Stimulated activated CD4-positive, alpha-beta T cell treated with anti-CD3 and anti-CD28 coated beads, Interleukin-1b, Interleukin-23, amount 100 ng/mL, for 1 hour (primary cell): ENCODE measurements at places on chromosomes 3 and 15.

DNA sequence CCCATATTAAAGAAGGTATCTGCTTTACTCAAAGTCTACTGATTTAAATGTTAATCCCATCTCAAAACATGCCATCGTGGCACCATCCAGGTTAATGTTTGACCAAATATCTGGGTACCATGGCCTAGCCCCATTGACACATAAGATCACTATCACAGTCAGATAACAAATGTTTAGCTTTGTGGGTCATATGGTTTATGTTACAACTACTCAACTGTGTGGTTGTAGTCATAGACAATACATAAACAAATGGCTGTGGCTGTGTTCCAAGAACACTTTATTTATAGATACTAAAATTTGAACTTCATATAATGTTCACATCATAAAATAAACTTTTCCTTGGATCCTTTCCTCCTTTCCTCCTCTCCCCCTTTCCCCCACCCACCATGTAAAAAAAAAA lies 9.8 kb upstream of the SNRPN start:
- no peak for DNase-seq

- DNase-seq = no peak
Observed at GRCh38 chr3:29597376-29598008, 316.6 kb downstream of the RBMS3 start.

DNA sequence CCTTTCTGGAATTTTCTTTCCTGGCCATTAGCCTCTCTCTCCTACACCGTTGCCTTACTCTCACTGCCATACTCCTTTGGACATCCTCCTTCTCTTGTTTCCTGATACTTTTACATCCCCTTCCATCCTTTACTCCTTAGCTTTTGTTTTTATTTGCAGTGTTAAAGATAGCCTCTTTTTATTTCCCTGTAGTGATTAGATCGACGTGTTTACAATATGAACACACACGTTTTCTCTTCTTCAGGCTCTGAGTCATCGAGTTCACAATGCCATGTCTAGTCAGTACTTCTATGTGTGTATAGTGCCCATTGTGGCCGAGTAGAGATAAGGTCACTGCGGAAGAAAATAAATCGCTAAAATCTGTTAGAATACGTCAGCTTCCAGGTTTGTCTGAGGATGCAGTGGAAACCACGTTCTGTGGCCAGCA lies 208.5 kb downstream of the LPP start:
- DNase-seq = no peak

DNA sequence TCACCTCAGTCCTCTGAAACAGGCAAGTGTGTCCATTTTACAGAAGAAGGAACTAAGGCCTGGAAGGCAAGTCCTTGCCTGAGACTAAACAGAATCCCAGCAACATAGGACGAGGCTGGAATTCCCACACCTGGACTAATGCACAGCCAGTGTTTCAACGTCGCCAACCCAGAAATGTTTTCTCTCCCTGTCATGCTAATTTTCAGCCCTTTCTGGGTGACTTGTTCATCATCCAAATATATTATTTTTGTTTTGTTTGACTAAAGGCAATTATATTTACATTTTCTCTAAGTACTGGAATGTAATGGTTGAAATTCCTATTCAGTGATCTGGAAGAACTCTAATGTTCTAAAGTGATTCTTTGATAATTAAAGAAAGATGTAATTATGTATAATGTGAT lies 51.8 kb downstream of the BTD start:
- no peak for DNase-seq

DNA sequence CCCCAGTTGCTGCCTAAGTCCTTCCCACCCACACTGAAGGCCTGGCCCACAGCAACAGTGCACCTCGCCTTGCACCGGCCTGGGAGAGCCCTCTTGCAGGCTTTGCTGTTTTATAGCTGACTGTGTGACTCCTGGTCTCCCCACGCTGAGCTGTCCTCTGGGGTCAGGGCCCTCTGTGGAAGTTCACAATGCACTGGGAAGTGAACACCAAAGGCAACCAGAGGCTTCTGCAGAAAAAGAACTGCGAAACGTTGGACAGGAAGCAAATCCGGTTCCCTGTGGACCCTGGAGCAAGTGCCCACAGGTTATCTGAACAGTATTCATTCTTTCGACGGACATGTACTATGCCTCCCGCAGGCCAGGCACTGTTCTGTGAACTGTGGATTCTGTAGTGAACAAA lies 737 bp upstream of the EPHB1 start:
- no peak for DNase-seq

DNA sequence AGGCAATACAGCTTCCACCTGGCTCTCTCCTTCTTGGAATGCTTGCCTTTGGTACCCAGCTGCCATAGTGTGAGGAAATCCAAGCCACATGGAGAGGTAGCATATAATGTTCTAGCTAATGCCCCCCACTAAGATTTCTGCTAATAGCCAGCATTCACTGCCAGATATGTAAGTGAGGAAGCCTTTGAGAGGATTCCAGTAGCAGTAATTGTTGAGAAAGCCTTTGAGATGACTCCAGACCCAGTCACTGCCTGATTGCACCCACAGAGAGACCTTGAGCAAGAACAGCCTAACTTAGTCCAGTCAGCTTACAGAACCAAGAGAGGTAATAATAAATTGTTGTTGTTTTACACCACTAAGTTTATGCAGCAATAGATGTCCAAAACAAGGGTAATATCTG lies 63.1 kb downstream of the STRIT1 start:
- no peak for DNase-seq

- DNase-seq = peak; percentile 40
Observed at GRCh38 chr3:47989981-47990440, 26.2 kb downstream of the MAP4 start.

DNA sequence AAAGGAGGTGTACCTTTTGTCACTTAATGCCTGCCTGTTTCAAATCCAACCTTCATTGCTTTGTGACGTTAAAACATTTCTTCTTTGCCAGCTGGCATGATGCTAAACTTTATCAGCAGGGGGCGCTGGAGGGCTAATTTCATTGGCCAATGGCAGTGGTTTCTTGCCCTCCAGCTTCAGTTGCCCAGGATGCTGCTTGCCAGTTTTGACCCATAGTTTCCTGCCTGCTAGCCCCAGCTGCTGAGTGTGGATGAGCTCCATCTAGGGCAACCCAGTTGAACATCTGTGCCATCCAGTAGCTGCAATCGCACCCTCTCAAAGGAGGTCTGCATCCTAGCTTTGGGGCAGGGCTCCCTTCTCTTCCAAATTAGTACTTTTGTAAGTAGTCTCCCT lies 22.1 kb downstream of the ACKR2 start:
- DNase-seq = peak; percentile 46

GRCh38 chr3:117434661-117435412 lies 725.3 kb downstream of the TUSC7 start:
- DNase-seq = no peak

DNA sequence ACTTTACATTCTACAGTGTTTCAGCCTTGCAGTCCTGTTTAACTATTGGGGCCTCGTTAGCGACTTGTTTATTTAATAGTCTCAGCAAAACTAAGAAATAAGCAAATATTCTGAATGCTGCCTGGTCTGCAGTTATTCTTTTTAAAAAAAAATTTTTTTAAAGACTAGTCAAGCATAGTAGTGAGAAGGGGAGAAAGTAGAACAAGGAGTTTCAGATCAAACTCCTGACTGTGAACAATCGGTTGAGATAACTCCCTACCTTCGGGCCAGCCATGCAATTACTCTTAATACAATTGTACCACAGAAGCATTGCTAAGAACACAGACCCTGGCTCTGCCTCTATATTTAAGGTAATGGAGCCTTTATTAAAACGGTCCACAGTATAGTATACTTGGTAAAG lies 5.8 kb upstream of the DUT start:
- DNase-seq = no peak

DNA sequence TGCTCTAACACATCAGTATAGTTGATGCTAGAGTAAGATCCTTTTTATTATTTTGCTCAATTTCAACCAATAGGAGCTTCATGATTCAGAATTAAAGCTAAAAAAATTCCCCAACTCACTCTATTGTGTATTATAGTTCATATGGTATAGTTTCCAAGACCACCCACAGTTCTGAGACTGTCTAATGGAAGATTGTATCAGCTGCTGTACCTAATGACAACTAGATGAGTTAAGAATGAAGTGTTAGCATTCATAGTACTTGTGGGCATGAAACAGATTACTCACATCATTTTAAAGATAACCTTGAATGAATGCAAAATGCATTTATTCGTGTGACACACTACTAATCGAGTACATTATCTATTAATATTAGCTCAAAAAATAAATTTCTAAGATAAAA lies 289.9 kb upstream of the ATP11B start:
- no peak for DNase-seq

- no peak for DNase-seq
Observed at GRCh38 chr3:141790171-141790570, 27.0 kb downstream of the GRK7 start.

DNA sequence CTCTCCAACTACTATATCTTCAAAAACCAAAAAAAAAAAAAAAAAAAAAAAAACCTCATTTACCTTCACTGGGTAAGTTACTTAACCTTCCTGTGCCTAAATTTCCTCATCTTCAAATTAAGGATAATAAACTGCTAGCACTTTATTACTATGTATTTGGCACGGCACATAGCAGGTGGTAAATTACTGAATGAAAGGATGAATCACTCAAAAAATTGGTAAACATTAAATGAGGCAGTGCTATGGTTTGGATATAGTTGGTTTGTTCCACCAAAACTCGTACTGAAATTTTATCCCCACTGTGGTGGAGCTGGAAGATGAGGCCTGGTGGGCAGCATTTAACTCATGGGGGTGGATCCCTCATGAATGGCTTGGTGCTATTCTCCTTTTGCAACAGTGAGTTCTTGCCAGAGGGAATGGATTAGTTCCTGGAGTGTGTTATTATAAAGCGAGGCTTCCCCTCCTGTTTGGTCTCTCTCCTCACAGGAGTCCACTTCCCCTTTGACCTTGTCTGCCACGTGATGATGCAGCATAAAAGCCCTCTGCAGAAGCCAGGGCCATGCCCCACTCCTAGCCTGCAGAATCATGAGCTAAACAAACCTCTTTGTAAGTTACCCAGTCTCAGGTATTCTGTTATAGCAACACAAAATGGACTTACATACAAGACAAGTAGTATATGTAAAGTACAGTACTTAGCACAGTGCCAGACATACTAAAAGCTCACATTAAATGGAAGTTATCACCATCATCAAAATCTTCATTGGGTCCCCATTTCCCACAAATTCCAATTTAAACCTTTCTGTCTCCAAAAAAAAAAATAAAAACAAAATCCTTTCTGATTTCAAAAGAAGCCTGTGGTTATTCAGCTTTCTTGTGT lies 20.6 kb downstream of the DCUN1D1 start:
- no peak for DNase-seq

DNA sequence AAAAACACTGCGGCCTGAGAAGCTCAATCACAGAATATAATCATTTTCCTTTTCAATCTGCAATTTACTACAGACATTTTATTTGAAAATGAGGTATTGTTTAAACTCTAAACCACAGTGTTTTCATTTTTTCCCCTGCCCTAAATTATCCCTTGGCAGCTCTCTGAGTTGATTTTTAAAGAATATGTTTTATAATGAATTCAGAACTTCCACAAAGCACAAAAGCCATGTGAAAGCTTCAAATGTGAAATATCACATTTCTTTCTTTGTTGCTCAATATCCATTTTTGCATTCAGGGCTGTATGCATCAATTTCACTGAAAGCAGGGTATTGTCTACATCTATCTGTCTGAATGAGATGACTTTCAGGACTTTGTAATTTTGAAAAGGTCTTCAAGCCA lies 813.6 kb upstream of the ALCAM start:
- no peak for DNase-seq

GRCh38 chr3:65927576-65927975 lies 111.1 kb downstream of the MAGI1 start:
- DNase-seq = no peak

GRCh38 chr15:38294126-38294525 lies 41.5 kb downstream of the SPRED1 start:
- no peak for DNase-seq

GRCh38 chr3:31392568-31392967 lies 140.2 kb upstream of the STT3B start:
- DNase-seq = no peak

DNA sequence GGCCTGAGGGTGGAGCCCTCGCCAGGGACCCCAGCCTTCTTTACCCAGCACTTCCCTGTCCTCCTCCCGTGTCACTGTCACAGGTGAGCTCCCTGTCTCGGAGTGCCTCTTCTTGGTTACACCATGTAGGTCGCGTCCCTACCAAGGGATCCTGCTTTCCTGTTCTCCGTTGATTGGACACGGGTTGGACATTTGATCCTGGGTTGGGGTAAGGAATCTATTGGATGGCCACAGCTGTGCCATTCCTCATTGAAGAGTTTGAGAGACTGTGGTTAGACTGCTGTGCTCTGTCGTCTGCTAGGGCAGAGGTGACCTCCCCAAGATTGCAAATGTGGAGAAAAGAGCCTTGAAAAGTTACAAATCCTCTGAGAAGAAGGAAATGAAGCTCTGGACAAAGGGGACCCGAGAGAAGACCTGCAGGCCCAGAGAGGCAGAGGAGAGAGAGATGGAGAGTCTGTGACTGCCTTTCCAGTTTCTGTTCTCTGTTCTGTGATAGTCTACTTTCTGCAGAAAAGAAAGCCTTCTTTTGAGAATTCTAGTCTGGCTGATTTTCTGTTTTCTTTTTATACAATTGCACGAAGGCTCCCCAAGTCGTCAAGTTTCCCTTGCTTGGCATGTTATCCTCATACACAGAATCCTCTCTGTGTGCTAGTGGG lies 325.7 kb upstream of the RGMA start:
- no peak for DNase-seq

DNA sequence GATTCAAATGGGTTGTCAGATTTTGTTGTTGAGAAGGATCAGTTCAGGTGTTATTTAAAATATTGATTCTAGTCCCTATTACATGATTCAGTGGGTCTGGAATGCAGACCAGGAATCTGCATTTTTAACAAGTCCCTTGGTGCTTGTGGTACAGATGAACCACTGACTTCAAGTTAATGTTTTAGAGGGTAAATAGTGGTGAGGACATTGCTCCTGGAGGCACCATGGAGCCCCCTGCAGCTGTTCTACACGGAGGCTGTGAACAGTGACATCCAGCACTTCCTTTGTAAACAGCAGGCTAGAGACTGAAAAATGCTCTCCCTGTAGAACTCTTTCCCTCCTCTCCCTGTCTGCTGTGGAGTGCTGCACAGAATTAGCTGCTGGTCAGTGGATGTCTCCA lies 4.8 kb upstream of the FSIP1 start:
- no peak for DNase-seq

- DNase-seq = no peak
Observed at GRCh38 chr3:176916777-176917176, 280.5 kb downstream of the TBL1XR1 start.

DNA sequence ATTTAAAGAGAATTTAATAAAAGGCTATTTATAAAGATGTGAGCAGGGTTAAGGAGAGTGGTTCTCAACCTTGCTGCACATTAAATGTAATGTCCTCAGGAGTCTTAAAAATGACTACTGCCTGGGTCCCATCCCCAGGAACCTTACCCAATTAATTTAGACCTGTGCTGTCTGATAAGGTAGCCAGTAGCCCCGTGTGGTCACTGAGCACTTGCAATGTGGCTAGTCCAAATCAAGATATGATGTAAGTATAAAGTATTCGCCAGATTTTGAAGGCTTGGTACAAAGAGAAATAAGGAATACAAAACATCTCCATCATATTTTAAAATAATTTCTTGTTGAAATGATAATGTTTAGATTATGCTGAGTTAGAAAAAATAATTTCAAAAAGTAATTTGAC lies 343.3 kb upstream of the PPP2R3A start:
- DNase-seq = no peak
